ENCODE measurements at places on chromosomes 6 and 20. TPM values are rescaled to one million over a fixed set of nuclear protein-coding genes. Genes with fewer than 3 reads are reported as not detected.

DNA sequence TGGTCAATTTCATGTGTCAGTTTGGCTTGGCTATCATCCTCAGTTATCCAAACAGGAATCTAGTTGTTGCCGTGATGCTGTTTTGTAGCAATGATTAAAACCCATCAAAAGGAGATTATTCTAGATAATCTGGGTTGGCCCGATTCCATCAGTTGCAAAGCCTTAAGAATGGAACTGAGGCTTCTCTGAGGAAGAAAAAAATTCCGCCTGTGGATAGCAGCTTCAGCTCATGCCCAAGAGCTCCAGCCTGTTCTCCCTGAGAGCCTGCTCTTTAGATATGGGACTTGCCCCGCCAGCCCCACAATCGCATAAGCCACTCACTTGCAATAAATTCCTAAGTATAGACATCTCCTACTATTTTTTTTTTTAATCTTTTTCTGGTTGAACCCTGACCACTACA, 61.5 kb downstream of the SEL1L2 start:
- DNase-seq = no peak

GRCh38 chr20:36236786-36237121, 476 bp downstream of the AAR2 start:
- DNase-seq = no peak

Gene CALHM4
- total RNA-seq = not detected

Gene TRIM10
- total RNA-seq = not detected

DNA sequence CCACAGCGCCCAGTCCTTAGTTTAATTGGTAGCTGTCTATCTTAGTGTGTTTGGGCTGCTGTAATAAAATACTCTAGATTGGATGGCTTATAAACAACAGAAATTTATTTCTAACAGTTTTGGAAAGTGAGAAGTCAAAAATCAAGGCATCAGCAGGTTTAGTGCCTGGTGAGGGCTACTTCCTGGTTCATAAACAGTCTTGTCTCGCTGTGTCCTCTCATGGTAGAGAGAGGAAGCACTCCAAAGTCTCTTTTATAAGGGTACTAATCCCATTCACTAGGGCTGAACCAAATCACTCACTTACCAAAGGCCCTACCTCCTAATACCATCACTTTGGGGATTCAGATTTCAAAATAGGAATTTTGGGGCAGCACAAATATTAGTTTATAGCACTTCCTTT, 336.9 kb upstream of the RSPO3 start:
- no peak for DNase-seq

DNA sequence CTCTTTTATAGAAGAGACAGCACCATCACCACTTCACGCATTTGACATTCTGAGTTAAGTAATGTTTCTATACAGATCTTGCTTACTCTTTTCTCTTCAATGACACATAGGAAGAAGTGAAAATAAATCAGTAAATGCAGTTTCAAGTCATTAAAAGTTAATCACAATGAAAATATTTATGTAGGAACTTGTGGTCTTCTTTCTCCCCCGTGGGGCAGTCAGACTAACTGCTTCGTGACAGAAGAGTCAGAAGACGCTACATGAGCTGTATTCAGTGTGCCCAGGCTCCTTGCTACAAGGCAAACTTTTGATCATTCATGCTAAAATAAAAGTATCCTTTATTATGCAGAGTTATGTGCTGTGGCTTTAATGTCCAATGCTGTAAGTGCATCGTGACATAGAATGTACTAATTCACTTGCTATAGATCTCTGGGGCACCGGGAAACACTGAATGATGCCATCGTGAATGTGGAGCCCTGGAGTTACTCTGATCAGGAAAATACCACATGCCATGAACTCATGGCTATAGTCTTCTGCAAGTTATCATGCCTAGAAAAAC, 117.8 kb upstream of the TRAF3IP2 start:
- DNase-seq = no peak

Gene PRL
- not detected for total RNA-seq

- peak; percentile 33 for DNase-seq
These were observed 9.0 kb upstream of the NCOA6 start for GRCh38 chr20:34834459-34834893.

Gene PACRG
- total RNA-seq = not detected

Gene HCRTR2
- not detected for total RNA-seq

DNA sequence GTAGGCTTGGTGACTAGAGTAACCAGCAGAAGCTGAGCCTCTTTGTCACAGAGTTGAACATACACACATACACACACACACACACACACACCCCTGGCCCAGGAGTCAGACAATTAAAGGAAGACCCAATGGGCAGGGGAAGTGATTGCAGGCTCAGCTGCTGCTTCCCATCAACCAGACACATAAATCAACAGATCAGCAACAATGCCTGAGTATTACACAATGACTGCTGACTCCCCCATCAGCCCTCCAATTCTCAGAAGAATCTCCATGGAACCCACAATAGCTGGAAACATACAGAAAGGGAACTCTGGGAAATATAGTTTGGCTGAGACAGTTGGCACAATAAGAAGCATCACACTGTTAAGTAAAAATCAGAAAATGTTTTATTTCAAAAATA, 270.4 kb upstream of the PLCB4 start:
- no peak for DNase-seq

Gene DOP1A
- total RNA-seq = 8.5 TPM

Gene XPO5
- total RNA-seq = 98.0 TPM

- DNase-seq = no peak
These were observed 969.2 kb upstream of the SLC35B3 start for GRCh38 chr6:9404351-9405146.

DNA sequence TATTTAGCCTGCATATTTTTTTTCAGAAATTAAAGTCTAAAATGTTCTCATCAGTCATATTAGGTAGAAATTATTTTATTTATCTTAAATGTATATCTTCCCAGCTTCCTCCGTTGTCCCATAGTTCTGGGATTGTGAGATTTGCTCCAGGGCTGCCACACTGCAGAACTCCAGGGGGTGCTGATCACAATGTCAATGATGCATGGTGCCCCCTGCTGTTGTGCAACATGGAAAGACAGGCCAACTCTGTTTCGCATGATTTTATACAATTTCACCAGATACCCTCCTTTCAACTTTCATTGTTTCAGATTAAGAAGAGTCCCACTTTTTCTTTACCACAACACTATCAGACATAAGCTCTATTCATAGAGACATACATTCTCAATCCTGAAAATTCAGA, 35.9 kb downstream of the ID4 start:
- no peak for DNase-seq
